ENCODE measurements at places on chromosomes 16 and 17. TPM values are rescaled to one million over a fixed set of nuclear protein-coding genes. Genes with fewer than 3 reads are reported as not detected.

Gene HBA1
- total RNA-seq, result 7.9 TPM

Gene IGF2BP1
- not detected for total RNA-seq

Gene FBF1
- total RNA-seq, result 7.8 TPM

Gene RAB26
- 6.0 TPM for total RNA-seq

Gene C1QL1
- total RNA-seq, result 0.12 TPM

Gene TMED6
- 0.52 TPM for total RNA-seq

Gene C16orf86
- total RNA-seq, result 0.84 TPM

Gene ACSM2A
- total RNA-seq, result not detected

Gene CETP
- total RNA-seq, result not detected

Gene PTX4
- not detected for total RNA-seq

Gene MRPL38
- 81.8 TPM for total RNA-seq

Gene AATK
- total RNA-seq, result 0.56 TPM

Gene NPIPA5
- total RNA-seq, result 5.1 TPM

Gene KRTAP4-6
- not detected for total RNA-seq

Gene PRSS33
- not detected for total RNA-seq

Gene RAB37
- total RNA-seq, result 0.96 TPM
